ENCODE measurements at places on chromosomes 4 and X.

DNA sequence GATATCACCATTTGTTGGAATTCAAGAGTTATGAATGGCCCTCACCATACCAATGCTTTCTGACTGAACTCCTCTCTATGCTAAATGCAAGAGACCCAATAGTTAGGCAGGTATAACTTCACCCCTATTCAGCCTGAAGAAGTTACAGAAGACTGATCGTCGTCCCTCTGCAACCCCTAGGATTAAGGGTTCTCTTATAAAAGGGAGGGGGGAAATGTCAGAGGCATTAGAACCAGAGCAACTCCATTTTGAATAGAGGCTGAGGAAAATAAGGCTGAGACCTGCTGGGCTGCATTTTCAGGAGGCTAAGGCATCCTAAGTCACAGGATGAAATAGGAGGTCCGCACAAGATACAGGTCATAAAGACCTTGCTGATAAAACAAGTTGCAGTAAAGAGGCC lies 494.3 kb downstream of the SPRY1 start:
- DNase-seq, result no peak

DNA sequence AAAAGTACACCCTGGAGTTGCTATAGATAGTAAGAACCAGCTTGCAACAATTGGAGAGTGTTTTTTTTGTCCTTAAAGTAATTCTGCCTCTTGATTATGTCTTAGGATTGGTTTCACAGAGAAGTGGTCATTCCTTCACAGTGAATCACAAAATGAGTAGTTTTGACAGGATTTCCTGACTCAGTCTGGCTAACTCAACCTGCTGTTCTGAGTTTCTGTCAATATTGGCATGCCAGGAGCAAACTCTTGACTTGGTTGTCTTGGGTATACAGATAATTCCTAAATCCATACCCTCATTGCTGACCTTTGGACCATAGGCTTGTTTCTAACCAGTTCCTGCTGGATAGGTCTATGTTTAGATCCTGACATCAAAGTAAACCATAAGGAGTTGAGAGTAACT lies 9.4 kb downstream of the FHIP1A start:
- no peak for DNase-seq

- DNase-seq, result no peak
Measured at GRCh38 chrX:100990139-100990538, 20.6 kb downstream of the ARL13A start.

- no peak for DNase-seq
Measured at GRCh38 chr4:151573945-151574344, 165.0 kb downstream of the FHIP1A start.

DNA sequence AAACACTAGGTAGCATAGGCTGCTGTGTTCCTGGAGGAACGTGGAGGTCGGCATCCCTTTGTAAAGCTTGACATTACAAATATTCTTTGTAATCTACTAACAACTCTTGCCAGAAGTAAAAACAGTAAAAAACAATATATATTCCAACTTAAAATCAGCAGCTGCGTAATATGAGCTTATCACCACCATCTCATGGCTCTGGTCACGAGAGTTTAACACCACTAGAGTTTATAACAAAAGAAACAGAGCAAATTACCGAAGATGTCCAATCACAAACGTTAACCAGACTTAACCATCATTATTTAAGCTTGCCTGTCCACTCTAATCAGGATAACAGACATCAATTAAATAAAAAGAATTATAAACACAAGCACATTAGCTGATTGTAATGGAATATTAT lies 236.7 kb downstream of the PCDH7 start:
- no peak for DNase-seq

- DNase-seq, result no peak
Measured at GRCh38 chr4:187232196-187232595, 508.5 kb upstream of the FAT1 start.

DNA sequence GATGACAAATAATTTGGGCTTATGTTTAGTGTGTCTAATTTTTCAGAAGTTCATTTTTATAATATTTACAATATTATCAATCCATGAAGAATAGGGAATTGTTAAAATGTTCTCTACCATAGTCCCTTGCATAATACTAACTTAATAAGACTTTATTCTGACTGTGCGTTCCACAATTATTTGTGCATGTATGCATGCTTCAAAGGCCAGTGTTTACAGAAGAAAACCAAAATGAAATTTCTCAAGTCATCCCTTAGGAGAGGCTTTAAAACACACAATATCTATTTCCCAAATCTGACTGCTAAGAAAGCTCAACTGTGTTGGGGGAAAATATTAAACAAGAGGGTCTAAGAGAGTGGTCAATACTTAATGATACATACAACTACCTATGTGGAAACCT lies 226.3 kb upstream of the ANKRD50 start:
- DNase-seq, result no peak

DNA sequence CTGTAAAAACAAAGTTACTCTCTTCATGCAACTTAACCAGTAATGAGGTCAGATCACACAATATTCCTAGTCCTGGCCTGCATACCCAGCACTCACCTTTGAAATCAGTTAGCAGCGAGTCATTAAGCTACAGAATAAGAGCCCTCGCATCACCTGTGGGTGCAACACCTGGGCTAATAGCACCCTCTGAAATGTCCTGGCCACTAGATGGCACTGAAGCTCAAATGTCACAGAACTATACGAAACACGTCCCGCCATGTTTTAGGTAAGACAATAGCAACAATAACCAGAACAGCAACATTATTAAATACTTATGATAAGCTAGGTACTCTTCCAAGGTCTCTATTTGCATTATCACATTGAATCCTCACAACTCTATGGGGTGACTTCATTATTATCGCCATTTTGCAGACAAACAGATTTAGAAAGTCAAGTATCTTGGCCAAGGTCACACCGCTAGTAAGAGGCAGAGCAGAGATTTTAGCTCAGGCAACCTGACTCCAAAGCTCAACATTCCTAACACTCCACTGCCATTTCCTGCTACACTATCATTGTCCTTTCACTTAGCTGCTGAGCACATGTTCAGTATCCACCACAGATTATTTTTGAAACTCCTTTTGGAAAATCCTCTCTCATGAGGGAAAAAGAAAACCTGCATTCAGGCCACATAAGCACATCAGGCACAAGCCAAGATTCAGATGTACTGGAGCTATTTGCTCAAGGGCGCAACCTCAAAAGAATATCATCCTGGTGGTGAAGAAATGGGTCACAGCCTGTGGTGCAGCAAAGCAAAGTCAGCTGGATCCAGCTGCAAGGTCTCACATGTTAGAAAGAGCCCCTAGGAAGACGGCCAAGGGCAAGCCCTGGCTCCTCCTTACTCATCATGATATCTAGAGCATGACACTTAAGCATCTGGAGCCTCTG lies 59.5 kb upstream of the KDR start:
- peak; percentile 20 for DNase-seq

DNA sequence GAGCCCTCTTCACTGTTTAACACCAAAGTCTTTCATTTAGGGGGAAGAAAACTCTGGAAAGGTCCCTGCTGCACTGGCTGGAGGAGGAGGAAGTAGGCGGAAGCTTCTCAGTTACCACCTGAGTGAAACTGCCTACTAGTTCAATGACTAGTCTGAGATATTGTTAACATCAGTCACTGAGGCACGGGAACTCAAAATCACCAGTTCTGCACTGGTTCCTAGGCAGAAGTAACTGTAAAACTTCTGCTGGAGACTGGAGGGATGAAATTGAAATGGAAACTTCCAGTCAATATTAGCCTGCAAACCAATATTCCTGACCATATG lies 178.3 kb downstream of the SNCA start:
- DNase-seq, result no peak

DNA sequence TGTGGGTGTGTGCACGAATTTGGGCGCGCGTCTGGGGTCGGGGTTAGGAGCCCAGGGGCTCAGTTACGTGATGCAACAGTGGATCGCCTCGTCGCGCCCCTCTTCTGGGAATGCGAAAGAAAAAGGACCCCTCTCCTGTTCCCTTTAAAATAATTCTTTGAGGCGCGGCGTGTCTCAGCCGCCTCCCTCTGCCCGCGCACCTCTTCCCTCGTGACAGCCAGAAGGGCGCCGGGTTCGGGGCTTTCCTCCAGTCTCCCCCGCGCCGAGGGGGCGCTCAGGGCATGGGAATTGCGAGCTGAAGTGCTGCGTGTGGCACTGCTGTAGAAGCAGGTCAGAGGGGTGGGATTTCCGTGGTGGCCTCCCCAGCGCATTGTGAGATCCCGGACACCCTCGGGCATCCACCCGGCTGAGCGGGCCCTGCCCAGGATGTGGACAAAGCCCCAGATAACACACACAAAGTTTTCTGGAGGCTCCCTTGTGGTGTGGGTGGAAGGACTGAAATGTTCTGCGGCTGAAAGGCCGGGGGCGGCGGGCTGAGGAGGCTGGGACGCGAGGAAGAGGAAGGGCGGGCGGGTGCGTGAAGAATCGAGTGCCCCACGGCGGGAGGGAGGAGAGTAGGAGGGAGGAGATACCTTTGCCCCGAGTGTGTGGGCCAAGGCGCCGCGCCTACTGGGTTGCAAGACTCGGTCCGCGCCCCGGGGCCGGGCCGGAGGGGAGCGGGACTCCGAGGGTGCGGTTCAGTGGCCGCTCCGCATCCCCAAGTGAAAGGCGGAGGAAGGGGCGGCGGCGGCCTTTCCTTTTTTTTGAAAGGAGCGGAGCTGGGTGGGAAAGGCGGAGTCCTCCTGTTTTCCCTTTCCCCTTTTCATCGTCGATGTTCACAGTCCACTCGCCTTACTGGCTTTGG lies 752 bp downstream of the SEPTIN11 start:
- peak; percentile 45 for DNase-seq

DNA sequence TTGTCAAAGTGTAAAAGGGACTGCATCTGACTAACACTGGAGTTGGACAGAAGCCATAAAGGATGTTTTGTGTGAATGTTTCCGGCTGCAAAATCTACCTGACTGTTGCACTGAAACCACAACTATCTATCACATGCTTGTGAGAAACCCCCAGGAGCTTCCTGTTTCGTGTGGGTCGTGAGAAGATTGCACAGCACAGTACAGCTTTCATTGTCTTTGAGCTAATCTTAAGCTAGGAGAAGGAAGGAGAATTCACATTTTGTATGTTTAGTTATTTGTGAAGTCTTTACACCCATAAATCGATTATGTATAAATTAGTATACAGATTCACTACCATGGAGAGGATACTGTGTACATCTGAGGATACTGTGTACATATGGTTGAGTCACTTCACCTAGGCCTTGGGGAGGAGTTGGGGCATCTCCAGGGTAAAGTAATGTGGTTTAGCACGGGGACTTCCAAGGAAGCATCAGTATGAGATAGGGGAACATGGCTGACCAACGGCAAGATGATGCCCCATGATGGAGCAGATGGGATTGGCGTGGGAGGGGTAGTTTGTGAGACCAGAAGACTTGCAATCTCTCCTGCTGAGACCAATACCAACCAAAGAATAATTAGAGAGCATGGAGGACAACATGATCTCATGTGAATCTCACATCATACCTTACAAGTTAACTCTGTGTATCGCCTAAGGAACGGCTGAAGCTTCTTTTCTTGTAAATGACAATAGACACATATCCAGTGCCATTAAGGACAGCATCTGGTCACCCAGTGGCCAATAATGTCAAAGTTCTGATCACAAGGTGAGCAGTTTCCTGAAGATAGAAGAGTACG lies 43.1 kb upstream of the FAM9C start:
- DNase-seq, result no peak

DNA sequence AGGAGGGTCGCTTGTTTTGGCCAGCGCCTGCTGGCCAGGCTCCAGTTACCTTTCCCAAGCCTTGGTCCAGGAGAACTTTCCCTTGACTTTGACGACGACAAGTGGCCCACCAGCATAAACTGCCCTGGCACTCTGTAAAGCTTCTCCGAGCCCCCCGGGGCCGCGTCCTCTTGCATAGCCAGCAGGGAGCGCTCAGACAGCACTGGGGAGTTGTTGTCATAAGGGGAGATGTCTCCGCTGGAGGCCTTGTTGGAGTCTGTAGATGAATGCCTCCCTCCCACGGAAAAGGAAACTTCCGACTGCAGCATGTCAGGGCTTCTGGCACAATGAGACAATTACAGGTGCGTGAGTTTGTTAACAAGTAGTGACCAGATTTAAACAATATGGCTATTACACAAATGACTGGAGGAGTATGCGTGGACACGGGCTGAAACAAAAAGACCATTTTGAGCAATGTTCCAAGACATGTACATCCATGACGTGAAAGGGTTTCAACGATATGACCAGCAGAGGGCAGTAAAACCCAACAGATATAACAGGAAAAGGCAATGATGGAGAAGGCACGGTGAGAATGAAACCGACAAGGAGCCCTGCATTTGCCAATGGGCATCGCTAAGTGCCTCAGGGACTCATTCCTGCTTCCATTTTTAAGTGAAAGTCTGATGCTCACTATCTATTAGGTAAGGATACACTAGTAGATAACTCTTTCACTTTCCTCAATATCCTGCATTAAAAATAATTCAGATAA lies 33.0 kb downstream of the HCCS start:
- DNase-seq, result peak; percentile 76

All from cerebellar cortex (tissue), 1 donor.